Activated CD8-positive, alpha-beta memory T cell treated with anti-CD3 and anti-CD28 coated beads, Interleukin-2, amount 50 U/mL, for 4 hours (primary cell): ENCODE measurements at places on chromosomes 1 and 21.

DNA sequence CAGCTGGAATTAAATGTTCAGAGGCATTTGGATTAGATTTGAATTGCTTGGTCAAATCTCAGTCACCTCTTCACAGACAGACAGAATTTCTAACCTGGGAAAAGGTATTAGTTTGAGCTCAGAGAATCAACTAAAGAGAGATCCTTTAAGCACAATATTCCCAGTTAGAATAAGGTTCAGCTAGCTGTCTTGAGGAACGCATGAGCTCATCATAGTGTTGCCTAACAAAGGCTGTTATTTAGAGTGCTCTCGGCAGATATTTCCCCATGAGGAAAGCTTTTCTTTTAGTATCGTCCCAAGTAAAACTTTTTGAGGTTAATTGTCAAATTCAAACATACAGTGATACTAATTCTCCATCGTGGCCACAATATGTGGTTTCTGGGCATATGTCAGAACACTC is 269.9 kb downstream of the HLX start:
- DNase-seq, result no peak

GRCh38 chr1:43597028-43597427 is 52.9 kb upstream of the KDM4A start:
- DNase-seq, result no peak

- no peak for DNase-seq
Observed at GRCh38 chr1:35894183-35894582, 11.2 kb downstream of the AGO1 start.

GRCh38 chr1:61320575-61320974 is 238.2 kb downstream of the NFIA start:
- DNase-seq, result no peak

- DNase-seq, result no peak
Observed at GRCh38 chr21:41208376-41208763, 40.4 kb downstream of the BACE2 start.

DNA sequence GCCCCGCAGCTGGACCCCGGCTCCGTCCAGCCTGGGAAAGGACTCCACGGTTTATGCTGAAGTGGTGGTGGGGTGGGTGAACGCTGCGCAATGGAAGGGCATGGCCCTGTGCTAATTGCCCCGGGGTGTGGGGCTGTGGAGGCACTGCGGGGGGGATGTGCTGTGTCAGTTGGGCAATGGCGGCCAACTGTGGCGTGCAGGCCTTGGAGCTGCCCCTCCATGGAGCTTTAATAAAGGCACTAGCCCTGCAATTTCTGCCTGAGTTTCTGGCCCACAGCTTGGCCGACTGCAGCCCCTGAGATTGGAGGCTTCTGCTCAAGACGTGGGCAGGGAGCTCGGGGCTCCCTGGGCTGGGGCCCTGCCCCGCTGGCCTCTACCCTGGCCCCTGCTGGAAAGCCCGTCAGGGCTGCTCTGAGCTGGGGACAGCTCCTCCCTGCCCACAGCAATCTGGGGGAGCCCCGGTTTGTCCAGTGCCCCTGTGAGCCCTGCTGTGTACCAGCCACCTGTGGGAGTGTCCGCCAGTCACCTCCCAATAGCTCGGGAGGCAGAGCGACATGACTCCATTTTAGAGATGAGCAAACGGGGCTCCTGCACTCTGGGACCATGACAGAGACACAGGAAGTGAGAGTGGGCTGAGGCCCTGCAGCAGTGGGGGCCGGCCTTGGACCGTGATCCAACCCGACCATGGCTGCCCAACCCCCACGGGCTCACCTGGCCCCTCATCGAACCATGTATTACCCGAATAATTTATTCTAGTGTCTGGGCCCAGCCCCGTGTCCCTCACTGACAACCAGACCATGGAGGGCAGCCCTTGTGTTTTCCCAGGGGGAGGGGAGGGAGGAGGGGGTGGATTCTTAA is 8.7 kb upstream of the TNFRSF14 start:
- peak; percentile 46 for DNase-seq

- no peak for DNase-seq
Observed at GRCh38 chr1:226353698-226354525, 44.9 kb upstream of the LIN9 start.

- DNase-seq, result no peak
Observed at GRCh38 chr1:82901118-82901517, 1097.8 kb downstream of the TTLL7 start.

- no peak for DNase-seq
Observed at GRCh38 chr1:52238887-52239707, 97.2 kb downstream of the ZFYVE9 start.

DNA sequence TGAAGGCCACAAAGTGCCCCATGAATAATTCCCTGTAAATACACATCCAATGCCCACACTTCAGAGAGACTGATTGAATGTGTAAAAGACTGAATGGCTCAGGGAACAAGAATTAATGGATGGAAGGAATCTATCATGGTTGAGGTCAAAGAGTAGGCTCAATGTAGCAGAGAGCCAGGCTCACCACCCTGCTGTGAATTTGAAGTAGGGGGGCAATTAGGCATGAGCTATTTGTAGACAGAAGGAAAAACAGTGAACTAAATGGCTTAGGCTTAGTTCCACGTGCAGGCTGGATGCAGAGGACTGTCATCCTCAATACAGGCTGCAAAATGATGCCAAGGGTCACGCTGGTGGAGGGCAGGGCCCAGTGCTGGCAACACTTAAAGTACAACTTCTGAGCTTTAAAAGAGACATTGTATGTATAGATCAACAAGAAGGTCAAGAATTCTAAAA is 22.9 kb upstream of the IGSF3 start:
- no peak for DNase-seq

DNA sequence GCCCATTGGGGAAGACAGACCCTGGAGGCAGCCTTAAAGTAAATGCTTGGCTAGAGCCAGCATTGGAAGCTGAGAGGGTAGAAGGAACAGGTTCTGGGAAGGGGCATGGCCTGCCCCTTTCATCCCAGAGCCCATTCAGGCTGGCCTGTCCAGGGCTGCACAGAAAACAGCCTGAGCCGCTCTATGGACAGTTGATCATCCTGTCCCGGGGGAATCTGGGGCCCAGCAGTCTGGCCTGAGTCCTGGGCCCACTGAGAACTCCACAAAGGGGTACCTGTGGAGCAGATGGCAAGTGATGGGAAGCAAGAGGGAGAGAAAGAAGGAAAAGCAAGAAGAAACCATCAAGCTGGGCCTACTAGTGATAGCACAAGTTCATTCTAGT is 13.2 kb downstream of the TMEM81 start:
- no peak for DNase-seq

DNA sequence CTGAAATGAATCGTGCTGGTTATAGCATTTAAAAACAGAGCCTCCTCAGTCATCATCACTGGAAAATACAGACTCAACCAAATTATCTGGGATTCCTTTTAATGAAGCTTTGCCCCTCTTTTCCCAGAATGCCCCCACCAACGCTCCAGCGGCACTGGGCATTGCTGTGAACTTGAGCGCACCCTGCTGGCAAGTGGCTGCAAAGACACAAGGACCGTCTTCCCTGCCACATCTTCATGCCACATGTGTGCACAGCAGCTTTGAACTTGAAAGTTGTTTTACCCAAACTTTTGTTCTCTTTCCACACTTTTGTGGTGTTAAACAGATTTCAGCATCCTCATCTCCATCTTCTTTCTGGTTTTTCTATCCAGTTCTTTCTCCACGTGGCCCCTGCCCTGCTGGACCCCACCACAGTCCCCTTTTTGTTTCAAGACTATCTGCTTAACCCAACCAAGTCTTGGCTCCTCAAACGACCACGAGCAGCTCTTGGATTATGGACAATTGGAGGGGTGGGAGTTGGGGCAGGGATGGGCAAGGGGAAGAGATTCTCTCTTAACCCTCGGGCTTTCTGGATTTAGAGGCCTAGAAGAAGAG is 12.8 kb upstream of the LMX1A start:
- DNase-seq, result peak; percentile 58

DNA sequence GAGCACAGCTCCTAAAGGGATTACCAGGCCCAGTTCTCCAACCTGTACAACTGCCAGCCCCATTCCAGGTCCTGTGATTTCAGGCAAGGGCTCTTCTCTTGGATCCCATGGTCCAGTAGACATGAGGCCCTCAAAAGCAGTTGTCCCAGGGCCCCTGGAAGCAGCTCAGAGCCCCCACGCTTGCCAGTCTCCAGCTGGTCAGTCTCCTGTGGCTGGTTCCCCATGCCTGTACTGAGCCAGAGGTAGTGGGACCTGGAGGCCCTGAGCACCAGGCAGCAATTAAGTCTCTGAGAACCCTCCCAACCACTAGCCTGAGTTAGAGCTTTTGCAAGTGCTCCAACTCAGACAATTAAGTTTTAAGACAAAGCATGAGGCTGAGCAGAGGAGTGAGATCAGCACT is 36.9 kb downstream of the CDC42BPA start:
- DNase-seq, result no peak

- no peak for DNase-seq
Observed at GRCh38 chr1:10958614-10959013, 53.8 kb upstream of the TARDBP start.

GRCh38 chr1:108320849-108321248 is 77.0 kb upstream of the NBPF4 start:
- DNase-seq, result no peak

DNA sequence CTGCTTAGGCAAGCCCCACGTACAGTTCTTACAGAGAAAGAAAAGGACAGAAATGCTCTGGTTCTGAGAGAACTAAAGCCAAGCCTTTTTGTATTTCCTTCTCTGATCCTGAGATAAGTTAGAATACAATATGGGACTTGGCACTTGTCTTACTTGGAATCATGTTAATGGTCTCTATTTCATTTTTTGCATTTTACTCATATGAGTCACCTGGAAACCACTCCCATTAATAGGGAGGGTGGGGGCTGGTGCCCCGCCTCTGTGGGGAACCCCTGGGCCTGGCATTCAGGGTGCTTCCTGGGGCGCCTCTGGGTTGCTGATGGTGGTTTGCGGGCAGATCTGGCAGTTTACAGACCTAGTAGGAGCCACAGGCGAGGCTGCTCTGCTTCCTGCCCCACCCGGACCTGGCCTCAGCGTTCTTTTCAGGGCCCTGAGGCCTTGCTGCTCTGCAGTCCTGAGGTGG is 26.7 kb downstream of the TSPAN2 start:
- DNase-seq, result peak; percentile 88

DNA sequence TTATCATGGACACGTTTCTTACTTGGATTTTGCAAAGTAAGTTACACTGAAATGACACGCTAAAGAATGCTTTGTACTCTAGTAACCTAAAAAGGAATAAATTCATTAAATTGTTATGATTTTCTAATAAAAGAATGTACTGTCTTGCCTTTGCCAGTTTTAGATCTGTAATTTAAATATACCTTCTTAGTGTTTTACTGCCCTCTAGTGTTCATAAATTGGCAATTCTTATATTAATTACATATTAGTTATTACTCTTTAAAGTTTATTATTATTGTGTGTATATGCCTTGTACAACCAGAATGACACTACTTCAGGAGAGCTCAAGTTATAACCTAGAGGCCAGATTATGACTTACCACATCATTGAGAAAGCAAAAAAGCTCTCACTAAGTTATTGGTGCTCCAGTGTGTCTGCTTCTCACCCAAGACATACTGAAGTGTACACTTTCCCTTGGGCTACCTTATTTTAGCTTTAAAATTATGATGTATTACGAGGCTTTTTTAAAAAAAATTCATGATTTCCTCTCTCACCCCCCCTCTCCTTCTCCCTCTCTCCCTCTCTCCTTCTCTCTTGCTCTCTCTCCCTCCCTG is 169.9 kb downstream of the HS2ST1 start:
- DNase-seq, result no peak

DNA sequence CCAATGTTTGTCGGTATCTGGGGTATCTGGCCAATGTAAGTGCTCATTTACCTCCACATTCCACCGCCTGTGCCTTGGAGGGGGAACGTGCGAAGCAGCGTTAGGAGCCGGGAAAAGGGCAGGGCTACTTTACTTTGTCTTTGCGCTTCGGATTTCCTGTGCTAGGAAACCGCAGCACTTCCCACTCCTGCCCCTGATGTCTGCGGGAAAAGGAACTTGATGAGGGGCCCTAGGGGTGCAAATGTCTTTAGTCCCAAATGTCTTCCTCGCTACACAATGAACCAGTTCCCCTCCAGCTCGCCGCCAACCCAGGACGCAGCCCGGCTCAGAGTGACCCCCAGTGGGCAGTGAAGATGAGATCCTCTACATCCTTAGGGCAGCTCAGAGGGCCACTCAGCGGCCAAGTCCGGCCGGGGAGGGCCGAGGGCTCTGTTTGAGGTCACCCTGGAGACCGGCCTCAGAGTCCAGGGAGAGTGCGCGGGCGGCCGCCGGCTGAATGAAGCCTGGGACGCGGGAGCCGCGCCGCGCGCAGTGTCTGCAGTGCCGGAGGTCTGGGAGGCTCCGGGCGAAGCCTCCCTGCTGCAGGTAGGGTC is at the start of gene DYNLT5:
Gene DYNLT5, plus strand, starts transcription at position 460 of the 593 bp plus-strand sequence. CDS start 2,200 bp downstream, outside the sequence.
- DNase-seq, result no peak

DNA sequence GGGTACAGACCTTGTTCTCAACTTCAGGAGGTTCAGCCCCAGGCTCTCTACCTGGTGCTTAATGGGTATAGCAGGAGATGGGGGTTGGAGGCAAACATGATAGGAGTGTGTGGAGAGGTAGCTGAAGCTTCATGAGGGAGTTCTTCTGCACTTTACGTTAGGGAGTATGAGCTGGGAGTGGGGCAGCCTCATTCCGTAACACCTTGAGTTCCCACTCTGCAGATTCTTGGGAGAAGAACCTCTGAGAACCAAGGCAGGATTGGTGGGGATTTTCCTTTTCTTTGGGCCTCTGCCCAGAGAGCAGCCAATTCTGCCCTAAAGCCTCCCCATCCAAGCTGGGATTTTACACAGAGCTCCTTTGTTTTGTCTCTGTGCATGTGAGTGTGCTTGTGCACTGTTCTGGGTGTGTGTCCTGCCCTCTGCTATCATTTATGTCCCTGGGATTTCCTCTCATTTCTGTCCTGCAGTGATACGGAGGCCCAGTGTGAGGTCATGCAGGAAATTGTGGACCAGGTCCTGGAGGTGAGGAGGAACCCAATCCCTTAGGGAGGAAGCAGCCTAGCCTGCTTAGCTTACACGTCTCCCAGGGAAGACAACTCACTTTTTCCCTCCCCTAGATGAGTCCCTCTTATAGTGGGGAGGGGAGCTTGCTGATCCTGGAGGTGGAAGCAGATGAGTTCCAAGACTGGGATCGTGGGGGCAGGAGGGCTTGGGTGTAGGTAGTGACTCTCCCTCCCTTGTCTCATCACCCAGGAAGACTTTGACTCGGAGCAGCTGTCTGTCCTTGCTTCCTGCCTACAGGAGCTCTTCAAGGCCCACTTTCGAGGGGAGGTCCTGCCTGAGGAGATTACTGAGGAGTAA is 11.6 kb upstream of the SLC27A3 start:
- DNase-seq, result no peak

DNA sequence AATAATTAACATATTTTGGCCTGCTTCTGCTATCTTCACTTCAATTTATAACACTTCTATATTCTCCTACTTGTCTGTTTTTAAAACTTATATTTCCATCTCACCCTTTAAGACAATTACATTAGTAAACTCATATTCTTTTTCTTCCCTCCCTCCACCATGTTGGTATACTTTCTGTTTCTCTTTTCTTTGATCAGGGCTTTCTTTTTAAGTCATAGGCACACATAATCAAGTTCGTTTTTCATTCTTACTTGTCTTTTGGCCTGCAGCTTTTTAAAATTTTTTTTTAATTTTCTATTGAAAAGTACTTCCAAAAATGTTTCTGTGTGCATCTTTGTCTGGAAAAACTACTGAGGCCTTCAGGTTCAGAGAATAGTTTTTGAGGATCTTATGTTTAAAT is 2.3 kb downstream of the PYHIN1 start:
- DNase-seq, result no peak

- DNase-seq, result no peak
Observed at GRCh38 chr1:106268070-106268469, 788.4 kb upstream of the PRMT6 start.
